ENCODE measurements at places on chromosomes 5 and 9.

DNA sequence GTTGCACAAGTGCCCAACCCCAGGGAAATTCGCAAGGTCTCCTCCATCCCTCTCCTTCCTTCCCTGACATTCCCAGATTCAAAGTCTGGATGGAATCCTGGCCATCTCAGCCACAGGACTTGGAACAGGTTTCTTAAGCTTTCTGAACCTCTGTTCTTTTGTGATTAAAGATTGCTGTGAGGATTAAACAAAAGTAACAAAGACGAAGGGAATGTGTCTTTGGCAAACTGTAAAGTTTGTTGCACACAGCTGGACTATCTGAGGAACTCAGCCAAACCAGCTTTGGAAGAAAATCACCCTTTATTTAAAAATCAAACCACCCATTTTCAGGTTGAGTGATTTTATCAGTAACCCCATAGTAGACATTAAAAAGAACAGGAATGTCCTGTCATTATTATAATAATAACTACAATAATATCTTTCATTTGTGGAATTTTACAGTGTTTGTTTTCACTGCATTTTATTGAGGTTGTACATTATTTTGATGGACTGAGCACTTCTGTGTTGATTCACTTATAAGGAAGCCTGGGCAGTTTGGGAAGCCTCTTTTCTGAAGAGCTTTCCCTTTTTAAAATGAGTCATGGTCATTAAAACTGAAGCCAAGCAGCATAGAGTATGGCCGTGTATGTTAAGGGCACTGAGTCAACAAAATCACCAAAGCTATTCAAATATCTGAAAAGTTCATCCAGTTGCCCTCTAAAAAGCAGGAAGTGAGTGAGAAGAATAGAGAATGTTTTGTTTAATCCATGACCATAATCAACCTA is 310.2 kb downstream of the AGTPBP1 start:
- no peak for DNase-seq

- DNase-seq = peak; percentile 46
Observed at GRCh38 chr9:806285-807156, 35.0 kb upstream of the DMRT1 start.

DNA sequence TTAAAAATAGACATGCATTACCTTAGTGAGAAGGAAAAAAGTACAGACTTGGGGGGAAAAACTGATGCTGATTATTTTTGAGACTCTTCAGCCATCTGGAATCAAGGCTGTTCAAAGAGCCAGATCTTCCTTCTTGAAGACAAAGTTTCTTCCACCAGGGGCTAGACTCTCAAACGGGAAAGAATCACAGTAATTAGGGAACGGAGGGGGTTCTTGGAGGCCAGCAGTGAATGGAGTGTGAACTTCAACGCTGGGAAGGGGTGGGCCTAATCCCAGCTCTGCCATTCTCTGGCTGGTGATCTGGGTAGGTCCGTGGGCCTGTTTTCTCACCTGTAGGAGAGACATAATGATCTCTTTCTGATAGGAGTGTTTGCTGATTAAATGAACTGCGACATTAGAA is 21.1 kb upstream of the LHX2 start:
- DNase-seq = no peak

DNA sequence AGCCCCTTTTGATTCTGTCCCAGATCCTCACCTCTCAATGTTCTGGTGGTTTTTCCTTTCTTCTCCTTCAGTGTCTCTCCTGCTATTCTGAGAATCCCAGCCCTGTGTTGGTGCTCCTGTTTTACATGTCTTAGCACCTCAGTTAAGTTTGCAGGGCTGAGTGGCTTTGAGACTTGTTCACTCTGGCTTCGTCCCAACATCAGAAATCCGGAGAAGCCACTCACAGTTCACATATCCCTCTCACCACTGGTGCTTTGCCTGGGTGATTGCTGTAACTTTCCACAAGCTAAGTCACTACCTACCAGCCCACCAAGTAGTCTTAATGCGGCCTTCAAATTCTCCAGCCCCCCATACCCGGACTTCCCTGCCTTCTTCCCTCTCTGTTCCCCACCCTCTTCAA is 40.2 kb downstream of the CYFIP2 start:
- DNase-seq = no peak

DNA sequence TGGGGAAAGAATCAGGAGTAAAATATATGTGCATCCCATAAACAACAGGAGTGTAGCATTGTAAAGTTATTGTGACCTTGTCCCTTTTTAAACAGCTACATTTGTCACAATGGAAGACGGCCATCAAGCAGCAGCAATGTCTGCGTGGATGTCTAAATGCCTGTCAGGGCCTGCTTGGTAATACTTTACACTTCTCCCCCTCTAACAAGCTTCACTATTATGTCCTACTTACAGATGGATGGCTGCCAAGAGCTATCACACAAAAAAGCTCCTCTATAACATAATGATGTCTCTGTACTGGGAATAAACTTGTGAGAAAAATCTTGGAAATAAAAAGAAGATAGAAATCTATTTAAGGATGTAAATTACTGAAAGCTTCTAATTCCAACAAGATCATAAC is 213.0 kb downstream of the FBXL17 start:
- DNase-seq = peak; percentile 43

DNA sequence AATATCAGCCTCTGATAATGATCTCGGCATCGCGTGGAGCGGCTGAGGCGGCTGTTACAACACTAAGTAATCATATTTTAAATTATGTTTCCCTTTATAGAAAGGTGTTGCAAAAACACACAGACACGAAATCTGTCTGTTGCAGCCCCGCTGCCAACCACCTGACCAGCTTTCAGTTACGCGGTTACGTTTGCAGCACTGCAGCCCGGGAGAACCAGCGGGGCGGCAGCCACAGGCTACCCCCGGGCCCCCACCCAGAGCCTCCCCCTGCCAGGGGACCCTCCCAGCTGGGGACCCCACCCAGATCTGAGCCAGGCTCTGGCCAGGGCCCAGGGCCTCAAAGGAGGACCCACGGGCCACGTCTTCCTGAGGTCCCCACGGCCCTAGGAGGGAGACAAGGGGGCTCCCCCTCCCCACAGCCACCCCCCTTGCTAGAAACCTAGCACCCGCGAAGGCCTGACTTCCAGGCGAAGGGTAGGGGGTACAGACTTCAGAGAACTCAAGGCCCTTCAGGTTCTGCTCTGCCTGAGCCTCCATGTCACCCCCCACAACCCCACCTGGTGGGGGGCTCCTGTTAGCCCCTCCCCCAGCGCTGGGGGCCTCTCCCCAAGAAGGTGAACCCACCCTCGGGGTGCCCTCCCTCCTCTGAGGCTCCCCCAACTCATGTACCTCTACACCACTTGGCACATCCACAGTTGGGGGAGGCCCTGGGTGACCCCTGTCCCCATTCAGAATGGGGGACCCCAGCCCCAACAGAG is 6.0 kb downstream of the NACC2 start:
- DNase-seq = no peak

GRCh38 chr9:112166176-112167140 is 8.6 kb downstream of the SUSD1 start:
- no peak for DNase-seq

- DNase-seq = no peak
Observed at GRCh38 chr5:147509041-147509709, 693 bp downstream of the DPYSL3 start.

- DNase-seq = no peak
Observed at GRCh38 chr5:109253262-109253661, 156.5 kb downstream of the PJA2 start.

- DNase-seq = no peak
Observed at GRCh38 chr9:132312873-132313272, 41.9 kb downstream of the SETX start.

DNA sequence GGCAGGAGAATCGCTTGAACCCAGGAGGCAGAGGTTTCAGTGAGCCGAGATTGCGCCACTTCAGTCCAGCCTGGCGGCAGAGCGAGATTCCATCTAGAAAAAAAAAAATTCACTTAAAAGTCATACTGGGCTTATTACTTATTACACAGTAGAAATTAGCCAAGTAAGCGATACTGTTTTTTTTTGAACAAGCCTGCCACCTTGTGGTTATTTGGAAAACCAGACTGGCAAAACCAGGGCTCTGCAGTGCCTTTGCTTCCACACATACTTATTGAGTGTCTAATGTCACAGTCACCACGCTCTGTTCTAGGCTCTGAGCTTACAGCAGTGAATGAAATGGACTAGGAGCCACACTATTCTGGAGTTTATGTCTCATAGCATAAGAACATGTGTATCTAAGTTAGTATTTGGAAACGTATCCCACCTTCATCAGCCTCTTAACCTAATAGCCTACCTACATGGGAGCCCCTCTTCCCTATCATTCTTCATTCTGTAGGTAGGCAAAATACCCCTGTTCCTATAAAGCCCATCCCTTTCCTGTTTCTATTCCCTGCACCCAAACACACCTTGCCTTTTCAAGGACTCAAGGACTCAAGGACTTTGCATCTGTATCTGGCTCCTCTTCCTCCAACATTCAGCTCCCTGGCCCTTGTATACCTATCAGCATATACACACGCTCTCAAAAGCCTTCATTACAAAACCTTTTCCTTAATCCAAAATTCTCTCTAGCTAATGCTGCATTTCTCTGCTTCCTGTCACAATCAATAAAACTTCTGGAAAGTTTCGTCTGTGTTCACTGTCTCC is 13.9 kb upstream of the BASP1 start:
- peak; percentile 78 for DNase-seq

Data from pons (tissue), 1 donor.